Right renal cortex interstitium (tissue), 3 donors: ENCODE measurements at places on chromosomes 5 and 9. TPM values are rescaled to one million over a fixed set of nuclear protein-coding genes. Genes with fewer than 3 reads are reported as not detected.

- DNase-seq = no peak
Measured at GRCh38 chr9:96553070-96553469, 66.6 kb downstream of the CDC14B start.

GRCh38 chr5:154039458-154039829, 677 bp downstream of the MFAP3 start:
- DNase-seq = no peak

GRCh38 chr9:122125509-122126330, 32.6 kb upstream of the TTLL11 start:
- DNase-seq = no peak

DNA sequence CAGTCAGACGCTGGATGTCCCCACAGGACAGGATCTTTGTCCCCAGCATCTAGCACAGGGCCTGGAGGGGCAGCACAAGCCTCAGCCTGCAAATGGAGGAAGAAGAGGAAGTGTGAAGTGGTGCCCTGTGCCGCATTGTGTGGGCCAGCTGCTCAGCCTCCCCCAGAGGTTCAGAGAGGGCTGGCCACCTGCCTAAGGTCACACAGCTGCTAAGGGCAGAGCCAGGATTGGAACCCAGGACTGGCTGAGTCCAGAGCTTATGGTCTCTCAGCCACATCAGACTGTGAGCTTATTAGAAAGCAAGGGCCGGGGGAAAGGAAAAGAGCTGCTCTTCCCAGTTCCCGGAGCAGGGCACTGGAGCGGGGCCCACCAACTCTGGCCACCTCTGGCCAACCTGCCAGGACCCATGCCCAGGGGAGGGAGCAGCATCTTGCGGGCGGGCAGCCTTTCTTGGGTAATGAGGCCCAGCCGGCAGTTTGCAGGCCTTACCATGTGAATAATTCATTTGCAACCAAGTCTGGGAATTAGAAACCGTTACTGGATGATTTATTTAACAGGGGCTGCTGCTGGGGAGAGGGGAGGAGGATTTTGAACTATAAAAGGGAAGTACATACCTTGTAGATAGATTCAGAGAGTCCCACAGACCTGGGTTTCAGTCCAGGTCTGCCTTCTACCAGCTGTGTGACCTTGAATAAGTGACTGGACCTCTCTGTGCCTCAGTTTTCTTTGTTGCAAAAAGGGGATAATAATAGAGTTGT, 11.6 kb upstream of the CRB2 start:
- DNase-seq = no peak

- no peak for DNase-seq
Measured at GRCh38 chr9:72935595-72935994, 17.3 kb downstream of the ALDH1A1 start.

RNF208 gene
- 5.1 TPM for polyA plus RNA-seq

- no peak for DNase-seq
Measured at GRCh38 chr5:89397096-89397495, 514.1 kb upstream of the MEF2C start.

TAF11L5 gene
- polyA plus RNA-seq = not detected

DNA sequence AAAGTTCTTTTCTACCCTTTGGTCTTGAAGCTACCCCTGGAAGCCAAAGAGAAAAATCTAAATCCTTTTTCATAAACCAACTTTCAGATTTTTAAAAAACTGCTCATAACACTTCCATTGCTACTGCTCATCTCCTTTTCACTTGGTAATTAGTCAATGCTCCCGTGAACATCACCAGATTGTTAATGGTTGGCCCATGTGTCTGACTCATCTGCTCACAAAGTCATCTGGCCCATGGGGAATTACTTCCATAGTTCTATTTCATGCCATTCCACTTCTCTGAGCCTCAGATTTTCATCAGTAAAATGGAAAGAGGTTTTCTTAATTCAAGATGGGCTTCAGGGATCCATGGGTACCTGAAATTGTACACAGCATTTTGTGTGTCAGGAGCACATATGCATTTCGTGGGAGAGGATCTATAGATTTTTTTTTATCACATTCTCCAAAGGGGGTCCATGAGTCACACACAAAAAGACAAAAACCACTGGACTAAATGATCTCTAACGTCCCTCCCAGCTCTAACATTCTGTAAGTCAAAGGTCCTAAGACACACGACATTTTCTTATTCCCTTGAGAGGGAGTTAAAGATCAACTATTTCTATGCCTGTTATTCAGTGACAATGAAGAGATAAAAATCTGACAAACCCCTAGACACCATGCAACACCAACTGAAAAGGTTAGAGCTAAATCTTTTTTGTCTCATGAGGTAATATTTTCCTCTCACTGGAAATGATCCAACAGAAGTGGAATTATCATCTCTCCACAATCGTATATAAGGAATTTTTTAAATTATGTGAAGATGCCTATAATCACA, 75.4 kb downstream of the TEX10 start:
- DNase-seq = no peak

GRCh38 chr9:134189145-134189469, 24.7 kb upstream of the RNU6ATAC start:
- no peak for DNase-seq

MTAP gene
- 44.2 TPM for polyA plus RNA-seq

ARL14EPL gene
- polyA plus RNA-seq = not detected

- DNase-seq = no peak
Measured at GRCh38 chr5:128446-128845, 36.5 kb downstream of the PLEKHG4B start.

SARDH gene
- polyA plus RNA-seq = 9.5 TPM

- no peak for DNase-seq
Measured at GRCh38 chr5:29263915-29264351, 1929.6 kb upstream of the CDH6 start.

- DNase-seq = no peak
Measured at GRCh38 chr9:136211441-136212344, 6.8 kb upstream of the LHX3 start.

DNA sequence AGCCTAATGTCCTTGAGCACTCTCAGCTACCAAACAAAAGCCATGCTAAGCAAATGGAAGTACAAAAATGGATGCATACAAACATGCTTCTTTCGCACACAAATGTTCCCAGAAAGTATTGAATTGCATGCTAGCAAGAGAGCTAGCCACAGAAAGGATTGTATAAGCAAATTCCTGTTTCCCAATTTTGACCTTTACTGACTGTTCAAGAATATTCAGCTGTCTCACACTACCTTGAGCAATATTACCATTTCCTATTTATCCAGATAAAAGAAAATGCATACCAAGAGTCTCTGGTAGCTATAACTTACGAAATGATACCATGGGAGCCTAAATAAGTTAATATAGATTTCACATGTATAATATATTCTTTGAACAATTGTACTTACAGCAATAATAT, 264.6 kb downstream of the TMEM167A start:
- DNase-seq = no peak

TMEFF1 gene
- polyA plus RNA-seq = 5.4 TPM

- no peak for DNase-seq
Measured at GRCh38 chr5:179427676-179428056, 82.4 kb upstream of the ADAMTS2 start.

DNA sequence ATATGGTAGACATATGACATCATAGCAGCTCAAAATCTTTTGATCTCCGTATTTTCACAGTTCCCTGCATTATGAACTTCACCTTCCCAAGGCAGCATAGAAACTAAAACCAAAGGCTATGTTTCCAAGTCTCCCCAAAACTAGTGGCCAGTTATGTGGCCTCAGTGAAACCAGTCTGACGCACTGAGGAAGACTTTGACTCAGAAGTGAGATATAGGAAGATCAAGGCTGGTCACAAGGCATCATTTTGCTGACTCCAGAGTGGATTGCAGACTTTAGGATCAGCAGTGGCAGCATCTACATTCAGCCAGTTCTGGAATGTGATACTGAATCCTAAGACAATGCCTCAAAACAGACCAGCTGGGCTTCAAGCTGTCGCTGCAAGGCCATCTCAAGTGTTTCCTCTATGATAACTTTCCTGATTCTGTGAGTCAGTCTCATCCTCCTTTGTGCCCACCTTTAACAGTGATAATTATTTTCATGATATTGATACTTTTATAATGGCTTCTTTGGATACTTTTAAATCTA, 34.4 kb upstream of the ELL2 start:
- no peak for DNase-seq

- no peak for DNase-seq
Measured at GRCh38 chr5:100600298-100600994, 65.3 kb downstream of the FAM174A start.

CCDC192 gene
- 0.95 TPM for polyA plus RNA-seq

PLCXD3 gene
- 0.49 TPM for polyA plus RNA-seq

KCNN2 gene
- 4.8 TPM for polyA plus RNA-seq

NR4A3 gene
- 0.46 TPM for polyA plus RNA-seq

DNA sequence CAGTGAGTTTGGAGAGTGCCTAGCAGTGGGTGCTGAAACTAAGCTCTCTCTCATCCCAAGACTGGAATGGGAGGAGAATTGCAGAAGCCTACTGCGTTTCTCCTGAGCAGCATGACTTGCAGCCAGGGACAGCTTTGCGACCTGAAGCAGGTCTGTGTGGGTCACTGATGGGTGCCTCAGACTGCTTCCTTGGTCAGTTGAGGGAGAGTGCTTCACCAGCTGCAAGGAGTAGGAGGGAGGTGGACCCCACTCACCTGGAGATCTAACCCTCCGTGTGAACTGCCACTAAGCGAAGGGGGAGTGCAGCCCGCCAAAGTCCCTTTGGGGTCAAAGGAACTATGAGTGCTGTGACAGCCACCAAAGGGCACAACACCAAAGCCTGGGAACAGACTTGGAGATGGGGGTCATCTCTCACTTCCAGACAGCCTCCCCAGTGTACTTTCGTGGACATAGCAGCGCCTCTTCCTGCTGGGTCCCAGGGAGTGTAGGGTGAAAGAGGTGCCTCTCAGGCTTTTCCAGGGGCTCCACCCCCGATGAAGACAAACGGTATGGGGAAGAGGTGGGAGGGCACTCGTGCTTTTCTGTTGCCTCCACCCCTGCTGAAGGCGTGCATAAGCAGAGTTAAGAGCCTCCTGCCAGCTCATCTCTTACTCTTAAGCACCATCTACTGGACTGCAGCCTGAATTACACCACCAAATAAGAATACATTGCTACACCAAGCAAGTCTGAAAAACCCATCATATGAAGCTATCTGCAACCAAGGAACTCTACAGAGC, 34.3 kb upstream of the MACIR start:
- no peak for DNase-seq

DNA sequence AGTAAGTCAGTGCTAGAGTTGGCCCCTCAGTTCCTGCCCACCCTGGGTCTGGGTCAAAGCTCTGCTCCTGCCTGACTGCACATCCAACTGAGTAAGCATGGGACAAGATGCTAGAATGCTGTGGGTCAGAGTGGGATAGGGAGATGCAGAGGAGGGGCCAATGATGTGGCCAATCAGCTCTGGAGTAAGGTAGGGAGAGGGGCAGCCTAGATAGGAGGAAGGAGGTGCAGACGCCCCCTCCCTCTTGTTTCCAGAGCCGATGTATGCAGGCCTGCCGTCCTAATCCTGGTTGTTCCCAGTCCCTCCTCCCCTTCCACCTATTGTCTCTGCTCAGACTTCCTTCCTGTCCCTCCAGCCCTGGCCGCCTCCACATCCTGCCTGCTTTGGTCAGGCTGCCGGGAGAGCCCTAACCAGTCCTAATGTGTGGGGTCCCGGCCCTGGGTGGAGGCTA, 1.3 kb downstream of the ARAP3 start:
- no peak for DNase-seq

GRM6 gene
- polyA plus RNA-seq = 0.52 TPM

RGMB gene
- polyA plus RNA-seq = 15.1 TPM

GRCh38 chr5:135577421-135577820, 1.4 kb downstream of the CXCL14 start:
- DNase-seq = no peak

DNA sequence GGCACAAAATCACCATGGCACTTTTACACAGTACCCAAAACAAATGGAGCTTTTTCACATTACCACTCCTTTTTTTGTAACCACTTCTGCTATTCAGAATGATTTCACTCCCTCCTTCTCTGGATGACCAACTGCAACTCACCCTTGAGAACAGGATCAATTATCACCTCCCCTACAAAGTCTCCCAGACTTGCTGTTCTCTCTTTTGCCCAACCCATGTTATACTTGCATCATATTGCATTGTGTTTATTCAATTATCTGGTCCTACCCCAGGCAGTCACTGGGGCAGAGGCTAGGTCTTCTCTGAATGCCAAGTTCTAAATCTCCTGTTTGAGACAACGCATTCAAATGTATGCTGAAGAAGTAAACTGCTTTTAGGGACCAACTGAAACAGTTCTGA, 96.0 kb downstream of the GPR21 start:
- DNase-seq = no peak

DNA sequence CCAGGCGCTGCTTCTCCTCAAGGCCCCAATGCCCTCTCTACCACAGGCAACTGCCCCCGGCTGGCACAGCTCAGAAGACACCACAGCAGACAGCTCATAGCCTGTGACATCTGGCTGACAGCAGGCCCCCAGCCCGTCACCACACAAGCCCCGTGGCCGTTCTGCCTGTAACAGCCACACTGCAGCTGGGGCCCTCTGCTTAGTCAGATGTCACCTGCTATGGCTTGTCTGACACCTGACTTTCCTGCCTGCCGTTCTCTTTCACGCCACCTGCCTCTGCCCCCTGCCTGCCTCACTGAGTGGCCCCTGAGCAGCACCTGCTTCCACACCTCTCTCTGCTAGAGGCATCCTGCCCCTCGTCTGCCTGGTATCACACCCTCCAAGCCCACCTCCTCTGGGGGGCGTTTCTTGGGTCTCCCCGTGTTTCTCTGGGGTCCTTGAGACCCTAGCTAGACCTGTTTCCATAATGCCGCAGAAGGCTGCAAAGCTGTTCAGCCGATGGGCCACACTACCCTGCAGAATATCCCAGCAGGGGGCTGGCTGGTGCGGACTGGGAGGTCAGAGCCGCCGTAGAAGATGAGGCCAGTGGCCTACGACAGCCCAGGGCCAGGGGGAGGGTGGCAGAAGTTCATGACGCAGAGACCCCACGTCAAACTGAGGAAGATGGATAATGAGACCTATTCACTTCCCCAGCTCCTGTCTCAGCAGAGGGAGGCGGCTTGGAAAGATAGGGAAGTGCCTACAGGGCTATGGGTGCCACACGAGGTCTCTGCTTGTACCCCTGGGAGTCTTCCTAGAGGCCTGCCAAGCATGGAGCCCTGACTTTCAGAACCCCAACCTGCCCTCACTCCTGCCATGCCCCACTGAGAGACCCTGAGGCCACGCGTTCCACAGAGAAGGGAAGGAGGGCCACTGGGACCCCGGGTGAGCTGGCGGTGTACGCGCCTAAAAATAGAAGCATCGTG, 95.1 kb downstream of the ZNF354C start:
- no peak for DNase-seq

CNTLN gene
- polyA plus RNA-seq = 14.0 TPM

SLC34A3 gene
- polyA plus RNA-seq = 6.0 TPM

- no peak for DNase-seq
Measured at GRCh38 chr5:97157689-97158088, 15.3 kb upstream of the LIX1 start.

- no peak for DNase-seq
Measured at GRCh38 chr5:133108481-133108921, 56.7 kb downstream of the HSPA4 start.

SLC1A3 gene
- 2.6 TPM for polyA plus RNA-seq
